ENCODE measurements at places on chromosomes 13 and 19.
A peak's percentile ranks its signal among the peaks of the same experiment; 100 is the strongest.

DNA sequence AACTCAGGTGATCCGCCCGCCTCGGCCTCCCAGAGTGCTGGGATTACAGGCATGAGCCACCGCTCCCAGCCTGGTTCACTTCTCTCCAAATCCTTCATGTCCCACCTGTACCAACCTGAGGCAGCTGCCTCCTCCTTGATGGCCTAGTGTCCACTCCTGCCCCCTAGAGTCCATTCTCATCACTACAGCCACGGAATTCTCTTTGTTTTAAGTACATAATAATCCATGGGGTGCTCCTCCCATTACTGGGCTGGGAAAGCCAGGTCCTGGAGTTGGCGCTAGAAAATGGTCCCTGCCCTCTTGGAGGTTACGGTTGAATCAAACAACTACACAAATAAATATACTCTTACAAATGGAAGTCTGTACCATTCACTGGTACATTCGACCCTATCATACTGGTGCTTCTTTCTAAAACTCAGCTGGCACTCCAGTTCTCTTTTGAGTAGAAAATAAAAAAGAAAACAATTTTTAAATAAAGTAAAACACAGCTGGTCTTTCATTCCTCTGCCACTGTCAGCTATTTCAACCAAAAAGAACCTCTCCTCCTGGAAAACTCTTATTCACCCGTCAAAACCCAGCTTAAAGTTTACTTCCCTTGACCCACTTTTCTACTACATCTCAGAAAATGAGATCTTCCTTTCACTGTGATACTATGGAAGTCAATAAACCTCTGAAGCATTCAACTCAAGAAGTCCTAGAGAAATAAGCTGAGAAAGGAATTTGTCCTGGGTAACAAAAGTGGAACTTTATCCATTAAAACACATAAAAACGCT lies 22.4 kb upstream of the ARHGEF18 start:
- DNase-seq: no peak

DNA sequence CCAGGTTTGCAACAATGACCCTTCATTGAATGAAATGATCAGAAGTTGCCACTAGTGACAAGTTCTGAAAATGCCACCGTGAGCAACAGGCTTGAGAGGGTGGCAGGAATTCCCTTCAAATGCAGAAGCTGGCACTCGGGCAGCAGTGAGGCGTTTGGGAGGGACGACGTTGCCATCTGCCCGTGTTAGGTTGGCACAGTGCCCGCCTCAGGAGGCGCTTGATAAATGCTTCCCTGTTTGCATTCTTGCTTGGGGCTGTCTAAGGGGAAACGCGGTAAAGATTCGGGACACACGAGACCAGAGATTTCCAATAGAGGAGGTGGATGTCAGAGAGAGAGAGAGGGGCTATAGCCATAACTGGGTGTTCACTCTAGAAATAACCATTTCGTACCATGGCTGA lies 101.9 kb downstream of the TEX29 start:
- no peak for DNase-seq

- no peak for DNase-seq
Measured at GRCh38 chr19:3809881-3810707, 23.9 kb upstream of the MATK start.

- DNase-seq: peak; percentile 60
Measured at GRCh38 chr19:6250024-6250615, 29.7 kb downstream of the MLLT1 start.

DNA sequence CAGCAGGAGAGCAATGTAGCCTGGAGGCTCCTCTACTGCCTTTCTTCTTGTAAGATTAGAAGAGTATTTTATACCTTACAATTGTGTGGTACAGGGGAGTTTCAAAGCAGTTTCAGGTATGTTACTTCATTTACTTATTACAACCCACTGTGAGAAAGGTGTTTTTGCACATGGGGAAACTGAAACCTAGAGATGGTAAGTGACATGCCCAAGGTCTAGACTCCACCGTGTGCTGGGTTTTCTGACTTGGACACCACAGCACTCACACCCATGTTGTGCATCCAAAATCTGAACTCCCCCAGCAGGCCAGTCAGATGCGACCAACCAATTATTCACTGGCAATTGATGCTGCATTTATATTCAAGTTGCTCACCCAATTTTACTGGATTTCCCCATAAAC lies 22.8 kb downstream of the ERICH6B start:
- no peak for DNase-seq

GRCh38 chr13:68550330-68550729 lies 1320.2 kb upstream of the PCDH9 start:
- no peak for DNase-seq

GRCh38 chr13:98856983-98857382 lies 104.5 kb upstream of the SLC15A1 start:
- DNase-seq: no peak

- peak; percentile 65 for DNase-seq
Measured at GRCh38 chr19:17762505-17763229, 11.4 kb downstream of the FCHO1 start.

- no peak for DNase-seq
Measured at GRCh38 chr19:56670961-56671612, 470 bp downstream of the ZNF835 start.

DNA sequence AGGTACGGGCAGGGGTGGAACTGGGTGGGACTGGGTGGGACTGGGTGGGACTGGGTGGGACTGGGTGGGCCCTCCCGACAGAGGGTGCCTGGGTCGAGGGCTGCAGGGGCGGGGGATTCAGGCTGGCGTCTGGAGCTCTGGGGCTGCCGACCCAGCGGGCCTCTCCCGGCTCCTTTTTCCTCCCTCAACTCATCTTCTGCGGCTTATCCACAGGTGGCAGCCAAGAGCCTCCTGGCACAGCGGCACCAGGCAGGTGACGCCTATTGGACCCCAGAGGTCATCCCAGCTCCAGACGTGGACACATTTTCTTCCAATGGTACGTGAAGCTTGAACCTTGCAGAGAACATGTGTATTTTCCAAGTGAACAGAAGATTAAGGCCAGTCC lies 533 bp downstream of the ZNF544 start:
- DNase-seq: peak; percentile 27

GRCh38 chr19:11843722-11844121 lies 4.8 kb upstream of the ZNF439 start:
- no peak for DNase-seq

- no peak for DNase-seq
Measured at GRCh38 chr13:111472083-111472482, 151.6 kb downstream of the TEX29 start.

GRCh38 chr13:97390941-97391600 lies 42.9 kb upstream of the RAP2A start:
- DNase-seq: peak; percentile 64

DNA sequence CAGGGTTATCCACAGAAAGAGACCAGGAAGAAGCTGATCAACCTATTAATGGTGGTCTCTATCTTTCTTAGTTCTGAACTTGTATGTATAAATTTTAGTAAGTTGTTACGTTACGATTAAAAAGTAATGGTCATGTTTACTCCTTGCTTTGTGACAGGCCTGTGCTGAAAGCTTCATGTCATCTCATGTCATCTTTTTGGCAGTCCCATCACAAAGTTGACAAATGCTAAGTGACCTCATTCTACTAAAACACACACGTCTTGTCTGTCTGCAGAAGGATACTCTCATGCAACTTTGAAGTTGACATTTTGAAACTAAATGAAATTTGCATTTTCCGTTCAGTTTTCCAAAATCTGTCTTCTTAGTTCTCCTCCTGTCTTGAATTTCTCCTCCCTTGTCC lies 345.9 kb downstream of the DNAJC15 start:
- no peak for DNase-seq

DNA sequence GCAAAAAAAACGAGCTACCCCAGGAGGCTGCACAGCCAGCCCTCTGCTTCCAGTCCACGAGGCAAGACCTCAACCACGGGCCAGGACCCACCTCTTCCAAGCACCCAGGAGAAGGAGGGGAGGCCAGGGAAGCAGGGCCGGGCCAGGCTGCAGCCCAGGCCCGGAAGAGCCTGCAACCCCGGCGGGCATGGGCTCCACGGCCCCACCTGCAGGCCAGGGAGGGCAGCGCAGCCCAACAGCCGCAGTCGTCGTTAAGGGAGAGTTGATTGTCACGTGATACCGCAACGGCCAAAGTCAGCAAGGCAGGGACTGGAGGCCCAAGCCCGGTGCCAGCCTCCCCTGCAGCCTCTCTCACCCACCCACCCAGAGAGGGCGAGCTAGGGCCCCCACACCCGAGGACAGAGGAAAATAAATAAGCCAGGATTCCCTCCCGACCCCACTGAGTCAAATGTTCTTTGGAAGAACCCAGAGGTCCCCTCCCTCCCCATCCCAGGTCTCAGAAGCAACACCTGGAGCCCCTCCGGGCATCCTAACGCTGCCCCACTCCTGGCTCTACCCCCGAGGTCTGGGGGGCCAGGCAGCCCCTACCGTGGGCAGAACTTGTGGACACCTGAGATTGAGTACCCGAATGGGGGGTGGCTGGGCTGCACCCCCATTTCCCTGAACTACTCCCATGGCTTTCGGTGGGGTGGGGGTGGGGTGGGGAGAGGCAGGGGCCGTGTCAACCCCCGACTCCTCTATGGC lies 5.2 kb upstream of the REXO1 start:
- peak; percentile 77 for DNase-seq

DNA sequence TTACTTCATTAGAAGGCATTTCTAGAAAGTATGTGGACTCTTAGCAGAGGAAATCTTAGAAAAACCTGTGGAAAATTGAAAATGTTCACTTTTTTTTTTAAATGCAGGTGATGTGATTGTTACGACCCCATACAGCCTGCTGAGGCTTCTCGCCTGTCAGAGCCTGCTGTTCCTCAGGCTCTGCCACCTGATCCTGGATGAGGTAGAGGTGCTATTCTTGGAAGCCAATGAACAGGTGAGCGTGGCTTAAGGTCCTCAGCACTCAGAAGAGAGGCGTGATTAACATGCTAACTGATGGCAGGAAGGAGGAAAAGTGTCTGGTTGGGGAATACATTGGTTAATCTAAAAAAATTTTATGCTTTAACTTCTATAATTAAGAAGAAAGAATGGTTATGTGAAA lies 71.4 kb downstream of the SLC7A9 start:
- no peak for DNase-seq

GRCh38 chr13:41751277-41751676 lies 209.6 kb downstream of the VWA8 start:
- DNase-seq: peak; percentile 24

DNA sequence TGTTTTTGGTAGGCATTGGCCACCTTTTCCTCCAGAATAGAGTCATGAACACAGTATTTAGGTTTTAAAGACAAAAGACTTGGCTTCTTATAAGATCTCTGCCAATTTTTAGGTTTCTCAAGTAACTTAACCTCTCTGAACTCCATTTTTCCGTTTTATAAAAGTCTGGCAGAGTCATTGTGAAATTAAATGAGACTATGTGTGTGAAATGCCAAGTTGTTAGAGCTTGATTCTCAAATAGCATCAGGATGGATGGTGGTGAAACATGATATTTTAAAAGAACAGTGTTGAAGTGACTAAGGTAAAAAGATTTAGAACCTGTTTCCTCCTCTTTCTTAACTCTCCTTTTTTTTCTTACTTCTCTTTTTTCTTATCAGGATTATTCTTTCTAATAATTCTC lies 617.7 kb upstream of the SLITRK1 start:
- no peak for DNase-seq

Data from fibroblast of skin of scalp (primary cell).